ENCODE measurements at places on chromosomes 13 and 19.

DNA sequence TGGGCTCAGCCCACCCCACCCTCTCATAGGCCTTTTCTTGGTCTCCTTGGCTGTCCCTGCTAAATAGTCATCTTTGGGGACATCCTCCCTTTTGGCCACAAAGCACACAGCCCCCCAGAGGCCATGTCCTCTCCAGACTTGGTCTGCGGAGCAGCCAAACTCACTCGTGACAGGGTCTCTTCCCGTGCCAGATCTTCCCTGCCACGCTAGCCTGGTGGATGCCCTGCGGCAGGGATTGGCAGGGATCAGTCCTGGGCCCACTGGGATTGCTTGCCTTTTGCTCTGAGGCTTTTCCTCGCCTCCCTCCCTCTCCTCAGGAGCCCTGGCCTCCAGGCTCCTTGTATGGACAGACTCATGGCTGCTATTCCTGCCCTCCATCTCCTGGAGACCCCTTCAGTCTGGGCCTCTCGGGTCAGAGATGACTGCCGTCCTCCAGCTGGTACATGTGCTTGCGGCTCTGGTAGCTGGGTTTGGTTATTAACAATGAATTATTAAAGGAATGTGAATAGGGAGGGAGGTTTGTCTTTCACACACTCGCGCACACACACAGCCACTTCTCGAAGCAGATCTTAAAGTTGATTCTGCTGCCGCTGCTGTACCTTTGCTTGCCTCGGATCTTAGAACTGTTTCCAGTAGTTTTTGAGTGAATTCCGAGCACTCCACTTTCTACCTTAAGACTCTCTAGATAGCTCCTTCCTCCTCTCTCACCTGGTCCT, 45.1 kb downstream of the NFIX start:
- DNase-seq, result no peak

DNA sequence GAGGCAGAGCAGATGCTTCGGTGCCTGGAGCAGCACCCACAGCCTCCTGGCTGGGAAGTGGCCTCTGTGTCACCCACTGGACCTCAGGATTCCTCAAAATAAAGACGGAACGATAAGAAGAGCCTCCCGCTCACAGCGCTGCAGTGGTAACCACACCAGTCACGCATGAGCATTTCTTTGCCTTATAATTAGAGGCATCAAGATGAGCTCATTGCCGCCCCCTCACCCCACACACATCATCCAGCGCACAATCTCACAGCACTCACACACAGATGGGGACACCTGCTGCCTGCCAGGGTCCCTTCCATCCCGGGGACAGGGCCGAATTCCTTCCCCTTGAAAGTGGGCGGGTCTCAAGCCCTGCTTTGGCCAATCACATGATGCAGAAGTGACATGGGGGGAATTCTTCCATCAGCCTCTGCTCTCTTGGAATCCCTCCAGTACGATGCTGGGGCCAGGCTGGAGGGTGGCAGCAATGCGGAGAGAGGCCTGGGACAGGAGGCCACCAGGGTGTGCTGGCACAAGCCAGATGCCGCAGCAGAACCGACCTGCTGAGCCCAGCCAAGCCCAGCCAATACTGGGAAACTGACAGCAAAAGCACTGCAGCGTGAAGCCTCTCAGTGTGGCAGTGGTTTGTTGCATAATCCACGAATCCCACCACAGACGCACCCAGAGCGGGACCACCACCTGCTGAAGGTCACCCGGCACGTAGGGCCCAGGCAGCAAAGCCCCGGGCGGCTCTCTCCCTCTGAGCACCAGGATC, 16.0 kb downstream of the PIP5K1C start:
- DNase-seq, result no peak

GRCh38 chr13:28611654-28612131, 47.2 kb upstream of the POMP start:
- no peak for DNase-seq

DNA sequence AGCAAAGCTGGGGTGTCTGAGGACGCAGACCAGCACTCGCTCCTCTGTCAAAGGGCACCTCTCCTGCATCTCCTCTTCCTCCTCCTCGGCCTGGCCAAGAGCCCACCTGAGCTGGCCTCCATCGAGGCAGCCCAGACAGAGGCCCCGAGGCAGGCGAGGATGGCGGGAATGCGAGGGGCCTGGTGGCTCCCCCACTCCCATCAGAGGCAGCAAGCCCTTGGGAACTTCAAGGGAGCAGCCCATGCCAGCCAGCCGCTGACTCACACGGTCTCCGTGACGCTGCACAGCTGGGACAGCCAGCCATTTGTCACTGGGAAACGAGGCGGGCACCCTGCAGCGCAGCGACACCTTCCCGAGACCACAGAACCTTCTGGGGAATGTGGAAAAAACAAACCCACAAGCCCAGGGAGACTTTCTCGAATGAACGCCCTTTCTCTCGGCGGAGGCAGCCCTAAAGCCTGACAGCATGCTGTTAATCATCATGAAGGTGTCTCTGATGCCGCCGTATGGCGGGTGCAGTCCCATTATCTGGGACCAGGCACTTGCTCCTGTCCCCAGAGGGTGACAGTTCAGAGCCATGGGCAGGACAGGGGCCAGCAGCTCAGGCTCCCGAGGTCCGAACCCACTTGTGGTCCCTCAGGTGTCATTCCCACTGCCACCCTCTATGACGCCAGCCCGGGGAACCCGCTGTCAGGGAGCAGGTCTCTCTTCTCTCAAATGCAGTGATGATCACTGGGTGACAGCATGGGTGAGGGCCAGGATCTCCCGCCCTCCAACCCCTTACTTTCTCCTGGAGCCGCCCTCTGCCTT, 53.0 kb downstream of the PEPD start:
- DNase-seq, result no peak

GRCh38 chr19:44640518-44640917, 3.2 kb upstream of the PVR start:
- no peak for DNase-seq

DNA sequence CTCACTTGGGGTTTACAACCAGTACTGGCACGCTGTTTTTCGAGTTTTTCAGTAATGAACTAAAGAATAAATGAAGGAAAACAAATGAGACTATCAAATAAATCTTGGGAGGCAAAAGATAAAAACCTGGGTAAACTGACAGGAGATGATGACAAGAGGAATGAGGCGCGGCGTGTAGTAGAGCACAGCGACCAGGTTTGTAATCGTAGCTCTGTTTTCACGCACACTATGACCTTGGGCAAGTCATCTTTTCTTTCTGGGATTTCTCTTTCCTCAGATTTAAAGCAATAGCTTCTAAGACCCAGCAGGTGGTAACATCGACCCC, 419 bp downstream of the MRPS31 start:
- no peak for DNase-seq

DNA sequence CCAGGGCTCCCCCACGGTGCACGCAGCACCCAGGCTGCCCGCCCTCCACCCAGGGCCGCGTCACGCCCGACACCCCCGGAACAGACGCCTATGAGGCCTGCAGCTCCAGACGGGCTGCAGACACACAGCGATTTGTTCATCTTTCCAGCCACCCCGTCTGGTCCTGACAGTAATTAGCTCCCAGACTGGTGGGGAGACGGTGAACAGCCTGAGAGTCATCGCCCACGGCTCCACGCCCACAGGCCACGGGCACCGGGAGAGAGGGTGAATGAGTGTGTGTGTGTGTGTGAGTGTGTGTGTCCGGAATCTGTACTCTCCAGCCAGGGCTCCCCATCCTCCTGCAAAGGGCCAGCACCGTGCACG, 18.1 kb downstream of the GADD45B start:
- DNase-seq, result no peak

- DNase-seq, result no peak
Measured at GRCh38 chr13:24746618-24747247, 17.2 kb upstream of the RNF17 start.

DNA sequence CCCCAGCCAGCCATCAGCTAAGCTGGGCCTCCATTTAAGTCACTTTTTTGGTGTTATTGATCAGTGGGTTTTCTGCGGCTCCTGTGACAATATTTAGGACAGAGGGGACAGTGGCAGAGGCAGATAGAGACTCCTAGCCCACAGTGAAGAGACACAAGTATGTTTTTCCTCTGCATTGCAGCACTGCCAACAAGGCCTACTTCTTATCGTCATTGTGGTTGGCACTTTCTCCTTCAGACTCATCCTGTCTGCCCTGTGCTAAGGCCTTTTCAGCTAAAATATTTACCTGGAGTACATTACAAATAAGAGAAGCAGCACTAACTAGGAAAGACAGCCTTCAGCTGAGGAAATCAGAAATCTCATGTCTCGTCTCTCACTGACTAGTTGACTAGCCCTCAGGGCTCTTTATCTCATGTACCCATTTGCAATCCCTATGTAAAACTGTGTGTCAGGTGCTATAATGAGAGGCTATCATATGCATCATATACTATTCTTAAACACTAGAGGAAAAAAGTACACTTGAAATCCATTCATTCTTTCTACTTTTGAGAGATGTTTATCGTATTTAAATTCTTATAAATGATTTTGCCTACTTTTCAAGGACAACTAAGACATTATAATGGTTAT, 62.2 kb downstream of the ZAR1L start:
- DNase-seq, result no peak

DNA sequence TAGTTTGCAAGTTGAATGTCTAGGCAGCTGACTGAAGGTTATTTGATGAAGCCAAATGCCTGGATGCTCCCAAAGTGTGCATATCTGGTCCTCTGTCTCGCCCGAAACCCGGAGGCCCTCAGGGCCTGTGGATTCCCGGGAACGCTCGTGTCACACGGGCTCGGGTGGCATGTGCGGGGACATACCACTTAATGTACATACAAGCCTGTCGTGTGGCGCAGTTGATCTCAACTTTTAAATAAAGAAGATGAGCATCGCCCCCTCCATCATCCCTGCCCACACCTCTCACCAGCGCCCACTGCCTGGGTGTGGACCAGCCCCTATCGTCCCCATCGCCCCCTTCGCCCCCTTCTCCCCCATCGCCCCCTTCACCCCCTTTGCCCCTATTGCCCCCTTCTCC, 33.9 kb downstream of the ATP11A start:
- DNase-seq, result no peak

- DNase-seq, result no peak
Measured at GRCh38 chr13:71115301-71115700, 751.7 kb downstream of the DACH1 start.
